ENCODE measurements at places on chromosomes 2 and 18. TPM values are rescaled to one million over a fixed set of nuclear protein-coding genes. Genes with fewer than 3 reads are reported as not detected.

GRCh38 chr18:45775743-45776142, 49.7 kb upstream of the SIGLEC15 start:
- DNase-seq, result no peak

The CASP10 gene
- total RNA-seq, result 1.1 TPM

- no peak for DNase-seq
Measured at GRCh38 chr2:169540146-169540545, 30.6 kb downstream of the KLHL41 start.

The KIAA2012 gene
- not detected for total RNA-seq

DNA sequence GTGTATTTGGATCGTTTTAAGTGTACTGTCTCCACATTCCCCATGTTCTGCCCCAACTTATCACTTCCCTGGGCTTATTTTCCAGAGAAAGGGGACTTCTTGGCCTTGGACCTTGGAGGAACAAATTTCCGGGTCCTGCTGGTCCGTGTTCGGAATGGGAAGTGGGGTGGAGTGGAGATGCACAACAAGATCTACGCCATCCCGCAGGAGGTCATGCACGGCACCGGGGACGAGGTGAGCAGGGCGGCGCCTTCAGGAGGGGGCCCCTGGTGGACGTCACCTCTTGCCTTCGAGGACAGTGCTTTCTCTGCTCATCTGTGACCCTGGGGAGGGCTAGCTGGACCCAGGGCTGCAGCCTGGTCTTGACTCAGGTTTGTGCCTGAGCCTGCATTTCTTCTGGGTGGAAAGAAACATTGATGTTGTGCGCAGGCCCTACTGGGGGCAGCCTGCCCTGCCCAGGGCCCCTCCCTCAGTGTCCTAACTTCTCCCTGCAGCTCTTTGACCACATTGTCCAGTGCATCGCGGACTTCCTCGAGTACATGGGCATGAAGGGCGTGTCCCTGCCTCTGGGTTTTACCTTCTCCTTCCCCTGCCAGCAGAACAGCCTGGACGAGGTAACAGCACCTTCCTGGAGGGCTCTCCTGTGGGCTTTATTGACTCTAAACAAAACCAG, 47.8 kb downstream of the HK2 start:
- DNase-seq, result no peak

DNA sequence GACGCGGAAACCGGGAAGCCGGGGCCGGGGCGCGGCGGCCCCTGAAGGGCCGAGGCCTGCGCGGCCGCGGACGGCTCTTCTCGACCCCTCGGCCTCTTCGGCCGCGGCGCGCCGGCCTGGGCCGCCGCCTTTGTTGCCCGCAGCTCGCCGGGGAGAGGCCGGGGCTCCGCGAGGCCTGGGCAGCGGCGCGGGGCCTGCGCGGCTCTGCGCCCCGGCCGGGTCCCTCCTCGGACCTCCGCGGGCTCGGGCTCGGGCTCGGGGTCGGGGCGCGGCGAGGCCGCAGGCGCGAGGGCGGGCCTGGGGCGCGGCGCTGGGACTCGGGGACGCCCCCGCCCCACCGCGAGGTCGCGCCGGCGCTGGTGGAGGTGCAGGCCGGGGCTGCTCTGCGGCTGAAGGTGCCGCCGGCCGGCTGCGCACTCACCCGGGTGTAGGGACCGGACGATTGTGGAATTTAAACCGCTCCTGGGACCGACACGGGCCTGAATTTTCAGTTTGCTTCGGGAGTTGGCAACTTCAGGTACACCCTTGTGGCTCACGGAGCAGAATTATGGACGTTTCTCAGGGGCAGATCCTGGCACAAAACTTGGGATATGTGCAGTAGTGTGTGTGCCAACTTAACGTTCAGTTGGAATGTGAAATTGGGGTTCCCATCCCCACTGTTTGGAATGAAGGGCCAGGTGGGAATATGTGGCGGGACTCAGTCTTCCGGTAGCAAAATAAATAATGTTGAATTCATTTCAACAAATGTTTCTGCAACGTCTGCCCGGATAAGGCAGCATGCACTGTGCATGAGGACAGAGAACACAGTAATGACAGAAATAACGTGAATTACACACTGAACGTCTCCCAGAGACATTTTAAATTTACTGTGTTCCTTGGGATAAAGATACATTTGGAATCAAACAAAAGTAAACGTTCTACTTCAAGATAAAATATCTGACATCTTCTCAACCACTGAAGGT, 787 bp downstream of the SOCS6 start:
- no peak for DNase-seq

DNA sequence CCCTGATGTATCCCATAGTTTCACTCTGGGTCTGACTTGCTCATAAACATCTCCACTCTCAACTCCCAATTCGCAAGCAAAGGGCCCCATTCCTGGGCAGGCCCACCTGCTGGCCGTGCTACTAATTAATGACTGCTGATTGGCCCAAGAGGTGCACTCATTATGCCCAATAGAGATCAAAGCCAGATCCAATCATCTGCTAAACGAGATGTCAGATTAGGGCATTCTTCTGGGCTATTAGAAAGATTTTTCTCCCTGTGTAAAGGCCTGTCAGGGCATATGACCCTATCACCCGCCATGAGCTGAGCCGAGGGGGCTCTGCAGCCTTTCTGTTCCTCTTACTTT, 103.4 kb upstream of the HAAO start:
- DNase-seq, result no peak

GRCh38 chr2:70916291-70916690, 19.4 kb upstream of the ATP6V1B1 start:
- DNase-seq, result no peak

Data from epithelial cell of proximal tubule (primary cell).